Kidney (tissue), 22 donors: ENCODE measurements at places on chromosomes 16 and 17.

DNA sequence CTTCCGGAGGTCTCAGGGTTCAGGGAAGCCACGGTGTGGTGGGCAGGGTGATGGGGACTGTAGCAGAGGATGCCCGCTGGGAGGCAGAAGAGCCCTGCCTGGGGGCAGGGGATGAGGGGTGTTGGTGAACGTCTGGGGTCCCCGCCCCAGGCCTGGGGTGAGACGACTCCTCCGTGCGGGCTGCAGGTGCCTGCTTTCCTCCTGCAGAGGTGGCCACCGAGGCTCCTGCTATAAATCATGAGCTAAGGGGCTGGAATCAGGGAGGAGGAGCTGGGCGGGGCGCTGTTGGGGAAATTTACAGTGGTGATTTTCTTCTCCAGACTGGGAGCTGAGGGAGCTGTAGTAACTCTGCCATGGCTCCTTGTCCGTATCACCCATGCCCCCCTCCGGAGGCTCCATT is 167.0 kb downstream of the MRM1 start:
- no peak overlapping the region for H3K4me3 ChIP-seq
- no peak overlapping the region for H3K27ac ChIP-seq
- no peaks in the 10 kb centered on the region for H3K4me1 ChIP-seq
- peak; percentile 85 for DNase-seq
- H3K27me3 ChIP-seq = no peaks in the 10 kb centered on the region
- no peaks in the 10 kb centered on the region for H3K36me3 ChIP-seq

GRCh38 chr16:78552106-78552675 is 452.7 kb downstream of the WWOX start:
- DNase-seq = peak; percentile 18
- H3K27me3 ChIP-seq = no peaks in the 10 kb centered on the region
- no peak overlapping the region for H3K27ac ChIP-seq
- no peaks in the 10 kb centered on the region for H3K36me3 ChIP-seq
- no peaks in the 10 kb centered on the region for H3K4me1 ChIP-seq
- H3K4me3 ChIP-seq = no peak overlapping the region

DNA sequence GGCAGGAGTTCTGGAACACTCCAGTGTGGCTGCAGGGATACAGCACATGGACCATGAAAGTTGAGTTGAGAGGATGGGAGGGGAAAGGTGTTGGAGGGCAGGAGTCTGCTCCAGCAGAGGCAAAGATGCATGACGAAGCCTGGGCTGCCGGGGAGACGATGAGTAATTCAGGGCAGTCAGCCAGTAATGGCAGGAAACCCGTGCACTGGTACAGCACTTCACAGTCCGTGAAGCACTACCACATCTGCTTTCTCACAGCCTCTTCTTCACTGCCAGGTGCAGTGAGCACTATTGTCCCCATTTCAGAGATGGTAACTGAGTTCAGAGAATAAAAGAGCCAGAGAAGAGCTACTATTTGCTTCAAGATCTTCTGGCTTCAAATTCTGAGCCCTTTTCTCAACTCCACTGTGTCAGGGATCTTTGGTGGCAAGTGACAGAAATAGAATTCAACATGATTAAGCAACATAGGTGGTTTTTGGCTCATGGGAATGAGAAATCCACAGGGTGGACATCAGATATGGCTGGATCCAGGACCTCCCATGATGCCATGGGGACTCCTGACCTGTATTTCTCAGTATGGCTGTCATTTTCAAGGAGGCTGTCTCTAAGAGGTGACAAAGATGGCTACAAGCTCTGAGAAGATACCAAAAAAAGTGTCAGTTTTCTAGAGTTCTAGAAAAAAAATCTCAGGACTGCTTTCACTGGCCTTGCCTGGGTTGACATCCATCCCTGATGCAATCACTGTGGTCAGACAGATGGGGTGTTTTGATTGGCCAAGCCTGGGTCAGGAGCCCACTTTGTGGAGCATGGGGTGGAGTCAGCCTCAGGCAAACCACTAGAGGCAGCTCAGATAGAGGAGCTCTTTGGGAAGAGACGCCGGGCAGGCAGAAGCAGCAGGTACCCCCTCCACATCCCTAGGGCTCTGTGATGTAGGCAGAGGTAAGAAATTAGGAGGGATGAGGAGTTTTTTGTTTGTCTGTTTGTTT is 24.7 kb downstream of the IL21R start:
- no peak overlapping the region for H3K27ac ChIP-seq
- H3K4me3 ChIP-seq = no peak overlapping the region
- no peaks in the 10 kb centered on the region for H3K4me1 ChIP-seq
- no peaks in the 10 kb centered on the region for H3K27me3 ChIP-seq

- H3K36me3 ChIP-seq = no peaks in the 10 kb centered on the region
- H3K27me3 ChIP-seq = no peaks in the 10 kb centered on the region
- H3K4me3 ChIP-seq = peak overlapping the region; percentile 60
- DNase-seq = peak; percentile 30
Measured at GRCh38 chr17:28317966-28318758, 838 bp upstream of the TMEM97 start.

DNA sequence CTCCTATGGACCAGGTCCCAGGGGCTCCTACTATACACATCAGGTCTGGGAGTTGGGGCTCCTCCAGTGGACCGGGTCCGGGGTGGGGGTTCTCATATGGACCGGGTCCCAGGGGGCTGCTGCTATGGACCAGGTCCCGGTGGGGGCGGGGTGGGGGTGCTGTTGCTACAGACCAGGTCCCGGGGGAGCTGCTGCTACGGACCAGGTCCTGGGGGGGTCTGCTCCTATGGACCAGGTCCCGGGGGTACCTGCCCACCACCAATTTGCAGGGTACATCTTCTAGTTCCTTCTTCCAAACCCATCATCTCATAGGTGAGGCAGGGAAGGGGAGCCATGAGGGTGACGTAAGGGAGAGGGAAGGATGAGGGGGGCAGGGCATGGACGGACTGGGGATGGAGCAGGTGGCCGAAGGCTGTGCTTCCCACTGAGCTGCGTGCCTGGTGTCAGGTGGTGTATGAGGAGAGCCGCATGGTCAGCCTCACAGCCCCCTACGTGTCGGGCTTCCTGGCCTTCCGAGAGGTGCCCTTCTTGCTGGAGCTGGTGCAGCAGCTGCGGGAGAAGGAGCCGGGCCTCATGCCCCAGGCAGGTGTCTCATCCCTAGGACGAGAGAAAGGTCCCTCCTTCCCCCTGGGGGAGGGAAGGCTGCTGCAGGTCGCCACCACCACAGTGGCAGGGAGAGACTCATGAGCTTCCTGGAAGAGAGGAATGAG is 6.6 kb downstream of the ENDOV start:
- peaks cover 4% of the 10 kb centered on the region for H3K4me1 ChIP-seq
- no peak overlapping the region for H3K4me3 ChIP-seq
- peaks cover 4% of the 10 kb centered on the region for H3K36me3 ChIP-seq
- no peak overlapping the region for H3K27ac ChIP-seq
- no peak for DNase-seq

DNA sequence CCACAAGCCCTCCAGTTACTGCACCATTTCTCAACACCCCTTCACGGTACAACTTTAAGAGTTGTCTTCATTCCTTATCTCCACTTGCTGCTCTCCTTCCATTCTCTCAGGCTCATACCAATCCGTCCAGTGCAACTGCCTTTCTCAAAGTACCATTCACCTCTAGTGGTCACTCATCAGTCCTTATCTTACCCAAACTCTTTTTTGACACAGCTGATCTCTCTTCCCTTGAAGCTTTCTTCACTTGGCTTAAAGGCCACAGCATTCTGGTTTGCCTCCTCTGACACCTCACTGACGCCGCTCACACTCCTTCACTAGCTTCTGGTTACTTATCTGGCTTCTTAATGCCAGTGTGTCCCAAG is 24.9 kb downstream of the UBE2G1 start:
- no peak overlapping the region for H3K27ac ChIP-seq
- H3K4me3 ChIP-seq = no peak overlapping the region
- no peaks in the 10 kb centered on the region for H3K4me1 ChIP-seq
- DNase-seq = no peak
- H3K27me3 ChIP-seq = no peaks in the 10 kb centered on the region

GRCh38 chr16:27526180-27526579 is 23.5 kb downstream of the GTF3C1 start:
- no peaks in the 10 kb centered on the region for H3K4me1 ChIP-seq
- no peak for DNase-seq
- H3K27me3 ChIP-seq = no peaks in the 10 kb centered on the region
- no peak overlapping the region for H3K4me3 ChIP-seq

GRCh38 chr17:4566785-4567184 is 6.4 kb upstream of the GGT6 start:
- H3K27me3 ChIP-seq = no peaks in the 10 kb centered on the region
- DNase-seq = peak; percentile 89
- H3K36me3 ChIP-seq = no peaks in the 10 kb centered on the region
- no peak overlapping the region for H3K4me3 ChIP-seq
- peaks cover 9% of the 10 kb centered on the region for H3K4me1 ChIP-seq
- H3K27ac ChIP-seq = no peak overlapping the region
